Activated T-helper 9 cell treated with anti-CD3 and anti-CD28 coated beads, Interleukin-2, amount 50 U/mL, for 16 hours (primary cell): ENCODE measurements at places on chromosomes 2 and 18.

DNA sequence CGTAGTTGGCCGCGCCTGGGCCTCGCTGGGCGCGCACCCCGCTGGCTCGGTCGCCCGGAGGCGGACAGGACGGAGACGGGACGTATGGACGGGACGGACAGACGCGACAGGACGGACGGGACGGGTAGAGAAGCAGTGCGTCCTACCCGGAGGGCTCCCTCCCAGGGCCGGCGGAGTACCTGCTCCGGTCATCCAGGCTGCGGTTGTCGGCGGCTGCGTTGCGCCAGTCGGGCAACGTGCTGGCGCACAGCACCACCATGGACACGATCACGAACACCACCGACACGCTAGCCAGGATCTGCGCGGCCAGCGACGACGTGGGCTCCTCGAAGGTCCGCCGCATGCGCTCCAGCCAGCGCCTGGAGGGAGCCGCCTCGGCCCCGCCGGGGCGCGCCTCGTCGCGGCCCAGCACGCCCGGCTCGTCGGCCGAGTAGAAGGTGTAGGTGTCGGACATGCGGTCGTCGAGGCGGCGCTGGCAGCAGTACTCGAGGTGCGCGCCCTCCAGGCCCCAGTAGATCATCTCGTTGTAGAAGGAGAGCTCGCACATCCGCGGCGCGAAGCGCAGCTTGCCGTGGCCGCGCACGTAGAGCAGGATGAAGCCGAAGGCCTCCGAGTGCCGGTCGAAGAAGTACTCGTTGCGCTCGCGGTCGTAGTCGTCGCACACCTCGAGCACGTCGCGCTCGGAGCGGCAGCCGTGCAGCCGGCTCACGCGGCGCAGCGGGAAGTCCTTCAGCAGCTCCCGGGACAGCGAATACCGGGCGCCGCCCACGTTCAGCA lies 903 bp downstream of the KCNG3 start:
- no peak for DNase-seq

GRCh38 chr2:72092111-72092510 lies 55.6 kb downstream of the CYP26B1 start:
- no peak for DNase-seq

- DNase-seq = no peak
Observed at GRCh38 chr2:118865106-118865505, 17.7 kb upstream of the EN1 start.

DNA sequence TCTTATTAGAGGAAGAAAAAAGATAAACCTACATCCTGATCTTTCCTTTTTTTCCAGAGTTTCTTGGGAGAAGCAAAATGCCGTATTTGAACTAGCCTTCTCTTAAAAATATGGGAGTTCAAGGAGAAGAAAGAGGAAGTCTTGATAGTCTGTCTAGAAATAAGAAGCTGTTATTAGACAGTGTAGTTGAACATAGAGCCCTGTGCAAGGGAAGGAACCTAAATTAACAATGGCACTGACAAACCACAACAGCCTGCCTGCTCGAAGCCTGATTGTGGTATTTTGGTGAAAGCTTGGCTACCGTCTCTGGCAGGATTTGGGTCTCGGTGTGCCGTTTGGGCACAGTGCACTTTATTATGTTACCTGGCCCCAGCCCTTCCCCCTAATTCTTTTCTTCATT lies 17.1 kb downstream of the SMARCAL1 start:
- DNase-seq = no peak

DNA sequence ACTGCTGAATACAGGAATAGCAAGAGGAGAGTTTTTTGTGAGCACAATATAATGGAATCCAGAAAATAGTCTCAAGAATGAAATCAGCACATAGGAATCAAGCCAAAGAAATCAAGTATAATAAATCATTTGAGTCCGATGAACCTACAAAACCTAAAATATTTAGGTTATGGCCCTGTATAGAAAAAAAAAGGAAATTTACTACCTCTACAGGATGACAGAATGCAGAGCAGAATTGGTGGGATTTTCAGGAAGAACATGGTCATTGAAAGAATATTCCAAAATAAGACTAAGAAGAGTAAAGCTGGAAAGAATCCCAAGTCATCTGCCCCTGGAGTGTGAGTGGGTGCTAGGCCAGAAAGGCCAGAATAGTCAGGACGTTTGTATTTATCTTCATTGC lies 1041.2 kb upstream of the CDH2 start:
- DNase-seq = no peak

DNA sequence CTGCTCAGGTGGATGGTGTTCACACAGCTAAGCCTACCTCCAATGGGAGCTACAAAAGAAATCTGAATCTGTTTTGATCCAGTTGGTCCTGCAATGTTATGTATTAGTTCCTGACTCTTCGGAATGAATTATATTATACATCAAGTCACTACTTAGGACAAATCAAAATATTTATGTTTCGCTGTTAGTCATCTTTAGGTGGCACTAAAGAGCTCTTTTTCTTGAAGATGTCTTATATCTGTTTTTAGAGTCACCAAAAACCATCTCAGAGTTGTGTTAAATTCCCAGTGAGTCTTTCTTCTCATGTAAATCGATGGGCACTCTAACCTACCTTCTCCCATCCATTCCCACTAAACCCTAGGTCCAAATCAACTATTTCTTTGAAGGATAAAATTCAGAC lies 2.2 kb downstream of the DNER start:
- DNase-seq = no peak
